ENCODE measurements at places on chromosomes 11 and 22.

DNA sequence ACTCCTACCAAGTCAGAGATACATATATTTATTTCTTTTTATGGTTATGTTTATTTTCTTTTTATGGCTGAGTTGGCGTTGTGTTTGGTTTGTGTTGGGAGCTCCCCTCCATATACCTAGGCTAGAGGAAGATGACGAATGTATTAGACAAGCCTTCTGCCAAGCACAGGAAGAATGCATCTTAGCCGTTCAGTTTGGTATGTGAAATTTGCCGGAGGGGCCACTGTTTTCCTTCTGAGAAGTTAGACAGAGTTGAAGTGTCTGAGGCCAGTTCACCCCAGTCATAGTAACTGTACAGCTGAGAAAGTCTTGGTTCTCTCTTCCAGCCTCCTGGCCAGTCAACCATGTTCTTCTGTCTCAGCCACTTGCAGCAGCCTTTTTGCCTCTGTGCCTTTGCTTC lies 29.8 kb downstream of the TEAD1 start:
- peak; percentile 41 for DNase-seq

- peak; percentile 30 for DNase-seq
Measured at GRCh38 chr22:30481711-30482110, 9.9 kb upstream of the SEC14L3 start.

GRCh38 chr11:89420981-89421380 lies 70.2 kb downstream of the NOX4 start:
- DNase-seq: no peak

- peak; percentile 27 for DNase-seq
Measured at GRCh38 chr11:128725630-128726319, 31.9 kb downstream of the FLI1 start.

DNA sequence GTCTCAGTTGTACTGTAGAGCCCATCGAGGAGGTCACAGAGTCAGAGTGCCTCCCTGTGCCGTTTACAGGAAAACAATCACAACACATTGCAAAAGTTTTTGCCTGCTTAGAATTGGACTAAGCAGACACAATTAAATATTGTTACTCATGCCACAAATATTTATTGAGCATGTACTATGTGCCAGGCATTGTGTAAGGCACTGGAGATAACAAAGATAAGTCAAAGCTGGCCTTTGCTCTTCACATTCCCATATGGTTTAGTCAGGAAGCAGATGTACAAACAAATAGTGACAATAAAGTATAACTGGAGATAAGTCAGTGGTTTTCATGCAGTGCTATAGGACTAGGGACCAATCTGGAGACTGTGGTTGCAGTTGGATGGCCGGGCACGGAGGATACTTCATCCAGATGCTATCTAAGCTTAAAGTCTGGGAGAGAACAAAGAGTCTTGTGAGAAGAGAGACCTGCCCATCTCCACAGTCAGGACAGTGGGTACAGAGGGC lies 550.7 kb downstream of the INSC start:
- DNase-seq: no peak

- DNase-seq: no peak
Measured at GRCh38 chr11:45572354-45573123, 92.9 kb downstream of the CHST1 start.
